ENCODE measurements at places on chromosomes 11 and 22.

DNA sequence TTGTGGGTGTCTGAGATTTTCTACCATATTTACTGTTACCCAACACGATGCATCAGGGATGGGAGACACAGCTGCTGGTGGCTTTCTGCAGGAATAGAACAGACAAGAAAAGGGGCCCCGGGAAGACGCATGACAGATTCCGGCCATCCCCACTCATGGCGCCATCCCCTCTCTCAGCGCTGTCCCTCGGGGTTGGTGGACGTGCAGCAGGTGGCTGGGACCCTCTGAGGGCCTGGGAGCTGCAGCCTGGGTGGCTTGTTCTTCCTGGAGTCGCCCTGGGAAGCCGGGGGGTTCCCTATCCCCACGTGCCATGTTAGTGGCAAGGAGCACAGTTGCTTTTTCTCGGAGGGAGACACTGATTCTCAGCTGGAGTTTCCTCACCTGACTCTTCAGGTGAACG is 1123.3 kb downstream of the BRD1 start:
- no peak for DNase-seq

DNA sequence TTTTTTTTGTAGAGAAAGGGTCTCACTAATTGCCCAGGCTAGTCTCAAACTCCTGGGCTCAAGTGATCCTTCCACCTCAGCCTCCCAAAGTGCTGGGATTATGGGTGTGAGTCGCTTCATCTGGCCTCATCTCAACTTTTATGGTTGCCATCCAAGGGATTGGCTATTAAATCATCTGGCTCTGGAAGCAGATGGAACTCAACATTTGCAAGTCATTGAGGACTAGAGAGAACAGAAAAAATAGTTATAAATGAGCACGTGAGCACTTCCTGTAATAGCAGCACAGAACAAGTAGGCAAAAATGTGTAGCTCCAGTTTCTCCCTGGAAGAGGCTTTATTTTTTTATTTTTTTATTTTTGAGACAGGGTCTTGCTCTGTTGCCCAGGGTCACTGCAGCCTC is 22.3 kb upstream of the PATL1 start:
- DNase-seq: no peak

DNA sequence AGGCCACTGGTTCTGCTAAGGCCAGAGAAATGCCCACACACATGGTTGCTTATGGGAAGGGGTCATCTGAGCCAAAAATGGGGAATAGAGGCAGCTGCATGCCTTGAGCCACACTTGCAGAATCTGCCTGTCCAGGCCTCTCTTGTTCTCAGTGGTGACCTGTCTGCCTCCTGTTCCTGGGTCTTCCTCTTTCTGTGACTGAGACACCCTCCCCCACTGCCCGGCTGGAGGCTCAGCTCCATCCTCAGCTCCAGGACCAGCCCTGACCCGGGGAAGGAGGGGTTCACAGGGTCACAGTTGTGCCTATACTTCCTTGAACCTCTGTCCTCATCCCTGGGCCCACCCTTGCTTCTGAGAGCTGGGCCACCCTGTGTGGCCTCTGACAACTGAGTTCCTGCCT is 52.3 kb downstream of the CSF2RB start:
- no peak for DNase-seq

DNA sequence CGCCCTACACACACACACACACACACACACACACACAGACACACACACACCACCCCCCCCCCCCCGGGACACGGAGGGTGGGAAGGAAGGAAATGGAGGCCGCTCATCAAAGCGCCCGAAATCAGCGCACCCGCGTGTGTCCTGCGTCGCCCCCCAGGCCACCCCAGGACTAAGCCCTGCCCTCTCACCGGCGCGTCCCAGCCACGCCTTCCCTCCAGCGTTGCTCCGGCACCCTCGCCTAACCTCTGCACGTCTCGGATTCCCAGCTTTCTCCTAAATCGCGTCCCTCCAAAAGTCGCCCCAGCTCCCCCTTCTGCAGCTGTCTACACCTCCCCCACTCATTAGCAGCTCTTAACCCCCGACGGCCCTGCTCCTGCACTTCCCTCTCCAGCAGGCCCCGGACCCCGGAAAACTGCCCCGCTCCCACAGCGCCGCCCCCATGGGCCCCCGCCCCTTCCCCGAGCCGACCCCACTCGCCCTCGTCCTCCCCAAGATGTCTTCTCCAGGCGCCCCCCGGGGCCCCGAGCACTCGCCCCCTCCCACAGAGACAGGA is 557 bp downstream of the PACSIN2 start:
- no peak for DNase-seq

GRCh38 chr11:102001657-102002338 is 45.4 kb upstream of the CFAP300 start:
- DNase-seq: no peak

DNA sequence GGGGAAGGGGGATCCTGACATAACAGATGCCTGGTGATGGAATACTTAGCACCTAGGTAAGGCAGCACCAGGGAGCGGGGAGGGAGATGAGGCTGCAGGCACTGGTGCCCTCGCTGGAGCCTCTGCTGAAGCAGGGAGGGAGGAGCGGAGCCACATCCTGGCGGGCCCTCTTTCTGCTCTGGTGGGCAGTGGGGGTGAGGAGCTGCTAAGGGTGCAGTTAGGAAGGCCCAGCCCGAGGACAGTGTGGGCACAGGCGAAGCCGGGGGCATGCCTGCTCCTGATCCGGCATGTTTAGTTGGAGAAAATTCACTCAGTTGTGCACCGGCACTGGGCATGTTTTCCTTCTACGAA is 83.9 kb downstream of the MED15 start:
- DNase-seq: no peak

DNA sequence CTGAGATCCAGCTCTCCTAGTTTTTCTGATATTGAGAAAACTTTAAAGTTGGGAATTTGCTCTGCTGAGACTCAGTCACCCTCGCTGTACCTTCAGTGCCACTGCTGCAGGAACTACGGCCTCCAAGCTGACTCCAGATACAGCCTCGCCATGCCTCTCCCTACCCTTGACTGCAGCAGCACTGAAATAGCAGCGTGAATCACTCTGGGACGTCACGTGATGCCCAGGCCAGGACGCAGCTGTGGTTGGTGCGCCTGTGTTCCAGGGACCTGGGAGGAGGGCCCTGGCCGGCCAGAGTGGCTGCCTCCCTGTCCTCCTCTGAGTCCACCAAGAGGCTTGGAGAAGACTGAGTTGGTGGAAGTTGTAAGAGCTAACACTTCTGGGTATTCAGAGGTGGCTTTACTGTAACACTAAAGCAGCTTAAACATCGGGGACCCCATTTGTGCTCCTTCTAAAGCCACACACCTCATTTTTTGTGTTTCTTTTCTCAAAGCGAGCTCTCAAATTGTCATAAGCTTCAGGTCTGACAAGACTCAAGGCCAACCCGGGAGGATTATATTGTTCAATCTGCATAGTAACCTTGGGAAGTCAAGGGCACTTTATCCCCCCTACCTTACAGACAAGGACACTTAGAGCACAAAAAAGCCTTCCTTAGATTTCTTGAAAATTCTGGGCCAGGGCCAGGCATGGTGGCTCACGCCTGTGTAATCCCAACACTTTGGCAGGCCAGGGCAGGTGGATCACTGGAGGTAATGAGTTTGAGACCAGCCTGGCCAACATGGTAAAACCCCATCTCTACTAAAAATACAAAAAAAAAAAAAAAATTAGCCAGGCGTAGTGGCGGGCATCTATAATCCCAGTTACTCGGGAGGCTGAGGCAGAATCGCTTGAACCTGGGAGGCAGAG is 4.2 kb upstream of the STIP1 start:
- peak; percentile 89 for DNase-seq

DNA sequence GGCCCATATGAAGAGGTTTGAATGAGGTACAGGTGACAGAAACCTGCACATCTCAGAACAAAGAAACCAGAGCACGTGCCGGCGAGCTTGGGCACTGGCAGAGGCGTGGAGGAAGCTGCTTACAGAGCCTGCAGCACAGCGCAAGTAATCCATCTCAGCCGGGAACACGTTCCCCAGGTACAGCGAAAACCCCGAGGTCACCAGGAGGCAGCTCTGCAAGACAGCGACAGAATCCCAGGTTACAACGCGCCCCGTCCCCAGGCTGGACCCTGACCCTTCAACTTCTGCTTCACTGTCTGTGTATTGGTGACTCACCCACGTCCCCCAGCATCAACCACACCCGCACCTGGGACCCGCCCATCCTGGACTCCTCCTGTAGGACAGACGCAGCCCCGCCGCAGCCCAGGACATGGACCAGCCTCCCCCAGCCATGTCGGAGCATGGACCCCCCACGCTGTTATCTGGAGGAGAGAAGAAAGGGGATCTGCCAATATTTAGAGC is 2.2 kb downstream of the MLC1 start:
- no peak for DNase-seq

GRCh38 chr11:102139081-102139498 is 28.8 kb downstream of the YAP1 start:
- no peak for DNase-seq

- no peak for DNase-seq
These were observed 43.0 kb downstream of the MAPK1 start for GRCh38 chr22:21824445-21824912.

DNA sequence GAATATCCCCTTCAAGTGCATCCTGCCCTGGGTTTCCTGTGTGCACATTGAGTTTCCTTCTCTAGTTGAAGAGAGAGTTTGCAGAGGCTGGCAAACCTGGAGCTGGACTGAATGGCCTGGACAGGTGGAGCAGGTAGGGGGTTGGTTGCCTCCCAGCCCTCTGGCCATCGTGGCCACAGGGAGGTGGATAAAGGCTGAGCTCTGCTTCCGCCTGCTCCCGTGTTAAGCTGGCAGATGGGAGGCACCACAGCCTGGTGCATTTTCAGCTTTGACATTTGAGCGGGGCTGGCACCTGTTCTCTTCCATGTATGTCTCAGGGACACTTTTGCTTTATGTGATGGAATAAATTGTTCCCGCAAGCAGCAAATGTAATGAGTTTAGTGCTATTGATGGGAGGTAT is 11.1 kb downstream of the MICAL2 start:
- DNase-seq: no peak

- DNase-seq: no peak
These were observed 72.2 kb downstream of the LARGE2 start for GRCh38 chr11:45994371-45995341.

DNA sequence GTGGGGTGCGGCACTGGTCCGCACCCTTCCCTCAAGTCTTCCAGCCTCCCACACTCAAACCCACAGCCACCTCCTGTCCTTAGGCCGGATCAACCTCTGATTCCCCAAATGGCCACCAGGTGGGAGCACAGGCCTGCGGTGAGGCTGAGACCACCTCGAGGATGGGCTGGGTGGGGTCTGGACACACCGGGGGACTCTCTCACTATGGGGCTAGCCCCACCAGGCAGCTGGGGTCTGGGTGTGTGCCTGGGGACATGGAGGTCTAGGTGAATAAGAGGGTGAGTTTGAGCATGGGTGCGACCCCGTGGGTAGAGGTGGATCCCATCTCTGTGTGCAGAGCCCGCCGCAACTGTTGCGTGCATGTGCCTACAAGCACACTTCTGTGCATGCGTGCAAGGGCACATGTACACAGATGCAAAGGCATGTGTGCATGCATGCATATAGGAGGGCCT is 32.6 kb downstream of the MYO18B start:
- no peak for DNase-seq

DNA sequence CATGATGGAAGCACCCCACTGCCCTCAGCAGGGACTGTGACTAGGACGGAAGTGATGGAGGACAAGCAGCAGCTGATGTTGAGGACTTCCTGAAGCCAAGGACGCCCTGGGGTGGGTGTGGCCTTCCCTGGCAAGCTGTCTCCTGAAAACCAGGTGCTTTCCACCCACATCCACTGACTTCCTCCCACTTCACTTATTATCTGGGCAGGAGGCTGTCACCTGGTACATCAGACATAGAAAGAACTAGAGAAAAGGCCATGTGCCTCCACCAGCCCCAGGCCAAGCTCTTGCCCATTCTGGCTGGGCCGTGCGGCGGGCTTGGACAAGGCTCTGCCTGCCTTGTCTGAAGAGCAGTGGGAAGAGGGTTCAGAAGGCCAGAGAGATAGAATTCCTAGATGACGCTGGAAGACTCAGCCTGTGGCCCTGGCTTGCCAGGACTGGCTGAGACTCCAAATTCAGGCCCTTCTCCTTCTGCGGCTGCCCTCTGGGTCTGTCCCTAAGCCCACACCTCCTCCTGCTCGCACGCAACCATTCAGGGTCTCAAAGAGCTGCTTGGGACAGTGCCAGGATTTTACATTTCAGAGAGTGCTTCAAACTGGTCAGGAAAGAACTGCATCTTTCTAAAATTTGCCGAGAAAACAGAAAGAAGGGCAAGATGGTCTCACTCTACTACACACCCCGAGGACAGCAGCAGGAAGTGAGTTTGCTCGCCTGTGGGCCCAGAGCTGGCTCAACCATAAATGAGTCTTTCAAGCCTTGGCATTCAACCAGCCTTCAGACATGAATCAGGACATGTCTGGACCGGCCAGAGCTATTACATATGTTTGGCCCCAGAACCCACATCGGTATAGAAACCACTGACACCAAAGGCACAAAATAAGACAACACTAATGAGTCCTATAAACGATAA is 13.3 kb downstream of the ARHGAP1 start:
- DNase-seq: no peak

DNA sequence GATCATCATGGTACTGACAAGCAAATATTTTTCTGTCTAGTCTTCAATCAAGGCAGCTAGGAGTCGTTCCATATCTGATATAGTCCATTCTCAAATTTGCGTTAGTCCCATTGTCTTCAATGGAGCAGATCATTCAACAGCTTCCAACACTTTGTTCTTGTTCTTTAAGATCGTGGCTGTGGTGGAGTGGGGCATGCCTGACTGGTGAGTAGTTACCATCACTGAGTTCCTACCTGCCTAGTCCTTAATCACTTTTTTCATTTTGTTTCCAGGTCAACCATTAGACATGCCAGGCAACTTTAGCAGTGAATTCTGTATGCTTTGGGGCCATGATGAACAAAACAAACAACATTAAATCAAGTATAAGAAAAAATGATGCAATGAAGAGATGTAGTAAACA is 693.1 kb upstream of the KIRREL3 start:
- no peak for DNase-seq

DNA sequence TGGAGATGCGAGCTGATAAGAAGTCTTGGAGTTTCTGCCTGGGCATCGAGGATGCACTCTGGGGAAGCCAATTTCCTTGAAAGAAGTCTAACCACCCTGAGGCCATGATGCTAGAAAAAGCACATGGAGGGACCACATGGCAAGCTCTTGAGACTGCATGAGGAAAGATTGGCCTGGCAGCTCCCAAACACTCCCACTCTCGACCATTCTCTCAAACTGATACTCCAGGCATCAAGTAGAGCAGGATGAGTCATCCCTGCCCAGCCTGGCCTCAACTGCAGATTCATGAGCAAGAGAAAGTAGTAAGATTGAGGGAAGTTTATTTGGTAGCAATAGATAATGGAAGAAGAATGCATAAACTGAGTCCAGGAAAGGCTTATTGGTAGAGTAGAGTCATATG is 194.3 kb downstream of the KIF18A start:
- peak; percentile 8 for DNase-seq

Measured in A549 (cell line).